ENCODE measurements at places on chromosomes 2 and 18.

GRCh38 chr2:8447610-8448221 is 234.1 kb upstream of the ID2 start:
- DNase-seq, result no peak

GRCh38 chr18:30163573-30163972 is 879.0 kb downstream of the DSC3 start:
- no peak for DNase-seq

GRCh38 chr2:54818226-54818625 is 94.8 kb downstream of the EML6 start:
- DNase-seq, result no peak

DNA sequence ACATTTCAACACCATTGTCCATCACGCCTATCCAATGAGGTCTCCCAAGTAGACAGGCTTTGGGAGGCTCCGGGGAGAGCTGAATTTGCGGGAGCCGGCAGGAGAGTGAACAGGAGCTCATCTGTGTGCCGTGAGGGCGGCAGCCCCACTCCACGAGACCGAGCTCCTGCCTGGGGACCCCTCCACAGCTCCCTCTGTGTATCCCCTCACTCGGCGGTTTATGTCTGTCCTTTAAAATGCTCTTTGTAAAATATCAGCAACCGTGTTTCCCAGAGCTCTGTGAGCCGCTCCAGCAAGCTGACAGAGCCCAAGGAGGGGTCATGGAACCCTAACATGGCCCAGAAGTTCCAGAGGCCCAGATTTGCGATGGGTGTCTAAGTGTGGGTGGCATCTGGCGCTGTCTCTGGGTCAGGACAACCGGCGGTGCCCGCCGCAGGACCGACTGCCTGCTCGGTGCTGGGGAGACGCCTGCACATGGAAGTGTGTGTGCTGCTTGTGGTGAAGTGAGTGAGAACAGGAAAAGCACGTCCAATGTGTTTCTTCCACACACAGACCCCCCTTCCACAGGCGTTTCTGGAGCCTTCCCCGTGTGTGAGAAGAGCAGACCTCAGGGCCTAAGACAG is 34.8 kb downstream of the SLC66A2 start:
- DNase-seq, result no peak

DNA sequence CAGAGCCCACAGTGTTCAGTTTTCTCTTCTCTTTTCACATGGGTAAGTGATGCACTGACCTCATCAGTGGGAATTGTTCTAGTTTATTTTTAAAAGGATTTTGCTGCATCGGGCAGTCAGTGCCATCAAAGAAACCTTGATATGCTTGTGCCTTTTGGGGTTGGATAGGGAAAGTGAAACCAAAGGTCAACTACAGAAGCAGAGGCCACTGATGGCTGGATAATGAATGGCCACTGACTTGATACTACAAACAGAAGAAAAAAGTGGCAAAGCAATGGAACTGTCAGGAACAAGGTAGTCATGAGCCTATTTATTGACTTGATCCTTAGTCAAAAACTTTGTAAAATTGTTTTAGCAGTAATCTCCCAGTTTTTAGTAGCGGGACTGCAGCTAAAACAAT is 636.3 kb upstream of the ZEB2 start:
- no peak for DNase-seq

- DNase-seq, result no peak
Measured at GRCh38 chr2:62038975-62039771, 133.7 kb downstream of the COMMD1 start.

GRCh38 chr2:219045937-219046550 is 4.7 kb upstream of the CFAP65 start:
- no peak for DNase-seq

DNA sequence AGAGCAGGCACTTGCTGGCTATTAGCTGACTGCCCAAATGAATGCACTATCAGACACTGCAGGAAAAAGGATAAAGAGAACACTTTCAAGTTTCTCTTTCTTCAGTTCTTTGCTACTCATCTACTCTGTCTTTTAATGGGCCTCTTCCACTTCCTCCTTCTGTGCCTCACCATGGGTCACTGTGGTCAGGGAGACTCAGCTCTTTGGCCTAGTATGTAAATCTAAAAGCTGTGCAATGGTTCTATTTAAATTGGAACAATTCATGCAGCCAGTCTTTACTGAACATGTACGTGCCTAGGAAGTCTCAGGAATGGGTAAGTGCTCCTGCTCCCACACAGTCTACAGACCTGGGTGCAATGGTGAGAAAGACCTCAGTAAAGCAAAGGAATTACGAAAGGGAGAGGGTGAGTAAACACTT is 79.1 kb upstream of the DNMT3A start:
- DNase-seq, result no peak

GRCh38 chr2:85355073-85355410 is 473 bp downstream of the ELMOD3 start:
- DNase-seq, result no peak

GRCh38 chr2:158960193-158960592 is 8.2 kb upstream of the TANC1 start:
- no peak for DNase-seq

GRCh38 chr18:35407871-35408481 is 30.8 kb upstream of the ZNF396 start:
- DNase-seq, result no peak

DNA sequence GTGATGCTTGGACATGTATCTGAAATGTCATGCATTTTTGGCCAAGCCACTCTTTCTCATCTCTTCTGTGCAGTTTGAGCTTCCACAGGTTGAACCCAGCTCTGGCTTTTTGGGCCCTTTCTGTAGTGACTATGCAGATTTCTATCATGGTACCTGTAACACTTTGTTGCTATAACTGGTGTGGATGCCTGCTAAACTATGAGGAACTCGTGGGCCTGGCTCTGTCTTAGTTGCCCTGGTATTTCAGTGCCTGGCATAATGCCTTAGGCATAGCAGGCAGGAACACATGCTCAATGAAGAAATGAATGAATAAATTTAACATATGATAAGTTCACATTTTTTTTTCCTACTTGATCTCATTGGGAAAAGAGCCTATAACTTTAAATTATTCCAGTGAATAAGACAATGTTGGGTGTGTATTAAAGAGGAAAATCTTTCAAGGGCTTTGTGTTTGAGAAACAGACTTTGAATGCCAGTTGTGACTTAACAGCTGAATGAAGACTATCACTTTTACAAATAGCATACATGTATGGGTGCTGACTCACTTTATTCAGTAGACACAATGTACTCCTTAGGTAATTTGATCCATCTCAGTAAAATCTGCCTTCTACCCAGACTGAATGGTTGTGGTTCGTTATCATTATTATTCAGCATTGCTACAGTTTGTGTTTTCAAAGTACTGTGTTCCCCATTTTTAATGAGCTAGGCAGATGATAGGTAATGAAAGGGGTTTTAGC is 86.4 kb upstream of the MAP4K3 start:
- DNase-seq, result no peak

GRCh38 chr18:3151399-3152264 is 68.1 kb downstream of the MYOM1 start:
- no peak for DNase-seq

DNA sequence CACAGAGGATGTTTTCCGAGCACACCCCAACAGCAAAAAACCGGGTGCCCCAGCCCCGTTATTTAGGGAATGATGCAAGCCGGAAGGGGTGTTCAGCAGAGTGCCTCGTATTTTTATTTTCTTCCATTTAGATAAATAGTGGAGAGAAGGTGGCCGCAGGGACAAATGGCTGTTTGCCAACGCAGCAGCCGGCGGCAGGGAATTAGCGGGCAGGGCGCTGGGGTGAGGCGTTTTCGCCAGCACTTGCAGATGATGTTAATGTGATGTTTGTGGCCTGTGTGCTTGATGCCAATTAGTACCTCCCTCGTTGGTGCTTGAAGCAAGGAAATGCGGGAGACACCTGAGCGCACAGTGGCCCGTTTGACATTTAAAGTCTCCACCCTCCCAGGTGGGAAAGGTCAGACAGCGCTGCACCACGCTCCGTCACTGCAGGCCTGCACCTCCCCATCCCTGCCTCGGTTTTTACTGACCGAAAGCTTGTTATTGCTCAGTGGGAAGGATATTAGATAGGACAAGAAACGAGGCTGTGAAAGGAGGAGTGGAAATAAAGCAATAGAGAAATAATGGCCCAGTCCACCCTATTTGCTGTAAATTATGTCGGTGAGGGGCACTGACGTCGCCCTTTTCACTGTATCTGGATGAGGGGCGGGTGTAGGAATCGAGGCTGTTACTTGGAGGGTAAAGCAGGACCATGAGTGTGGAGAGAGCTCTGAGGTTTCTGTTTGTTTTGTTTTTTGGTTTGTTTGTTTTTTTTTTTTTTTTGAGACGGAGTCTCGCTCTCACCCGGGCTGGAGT is 39.1 kb downstream of the NFATC1 start:
- DNase-seq, result no peak

GRCh38 chr2:216147172-216148131 is 38.3 kb downstream of the XRCC5 start:
- DNase-seq, result no peak

DNA sequence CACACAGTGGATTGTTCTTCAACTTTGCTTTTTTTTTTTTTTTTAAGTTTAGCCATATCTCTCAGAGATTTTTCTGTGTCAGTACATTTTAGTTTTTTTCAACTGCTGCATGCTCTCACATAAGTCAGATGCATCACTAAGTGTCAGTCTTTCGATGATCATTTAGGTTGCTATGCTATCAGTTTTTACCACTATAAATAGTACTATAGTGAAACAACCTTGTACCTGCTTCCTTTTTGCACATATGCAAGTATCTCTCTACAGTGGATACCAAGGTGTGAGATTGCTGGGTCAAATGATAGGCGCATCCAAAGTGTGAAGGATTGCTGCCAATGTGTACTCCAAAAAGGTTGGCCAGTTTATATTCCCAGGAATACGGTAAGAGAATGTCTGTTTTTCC is 33.5 kb upstream of the MAP4K3 start:
- no peak for DNase-seq

DNA sequence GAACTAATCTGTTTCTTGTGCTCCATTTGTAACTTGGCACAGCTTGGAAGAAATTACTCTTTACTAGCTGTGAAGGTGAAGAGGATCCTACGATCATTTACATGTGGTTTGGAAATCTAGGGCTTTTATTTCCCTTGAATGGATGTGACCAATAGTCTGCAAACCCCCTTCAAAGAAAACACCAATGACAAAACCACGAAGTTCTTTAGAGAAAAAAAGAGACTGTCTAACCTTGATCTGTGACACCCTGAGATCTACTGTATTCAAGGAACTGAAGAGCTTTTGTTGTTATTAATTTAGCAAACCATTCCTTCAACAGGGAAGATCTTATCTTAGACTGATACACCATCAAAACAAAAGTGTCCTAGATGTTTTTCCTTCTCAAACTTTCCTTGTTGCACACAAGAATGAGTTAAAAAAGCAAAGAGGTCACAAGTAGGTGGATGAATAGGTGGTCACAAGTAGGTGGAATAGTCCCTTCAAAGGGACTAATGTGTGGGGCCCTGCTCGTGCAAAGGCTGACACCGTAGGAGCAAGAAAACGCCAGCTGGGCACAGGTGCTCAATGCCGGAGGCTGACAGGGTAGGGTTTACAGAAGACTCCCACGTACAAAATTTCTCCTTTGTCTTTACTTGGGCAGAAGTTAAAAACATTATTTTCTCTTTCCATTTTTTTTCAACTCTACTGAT is 95.6 kb upstream of the ITGB6 start:
- no peak for DNase-seq

- DNase-seq, result no peak
Measured at GRCh38 chr2:219828127-219828526, 200.7 kb downstream of the SLC4A3 start.

- no peak for DNase-seq
Measured at GRCh38 chr2:150618245-150618895, 130.9 kb upstream of the RND3 start.

- DNase-seq, result no peak
Measured at GRCh38 chr18:55320424-55321264, 267.3 kb downstream of the TCF4 start.

GRCh38 chr2:241357531-241357930 is 1.4 kb downstream of the FARP2 start:
- no peak for DNase-seq

GRCh38 chr18:27005589-27005988 is 140.1 kb upstream of the AQP4 start:
- no peak for DNase-seq

DNA sequence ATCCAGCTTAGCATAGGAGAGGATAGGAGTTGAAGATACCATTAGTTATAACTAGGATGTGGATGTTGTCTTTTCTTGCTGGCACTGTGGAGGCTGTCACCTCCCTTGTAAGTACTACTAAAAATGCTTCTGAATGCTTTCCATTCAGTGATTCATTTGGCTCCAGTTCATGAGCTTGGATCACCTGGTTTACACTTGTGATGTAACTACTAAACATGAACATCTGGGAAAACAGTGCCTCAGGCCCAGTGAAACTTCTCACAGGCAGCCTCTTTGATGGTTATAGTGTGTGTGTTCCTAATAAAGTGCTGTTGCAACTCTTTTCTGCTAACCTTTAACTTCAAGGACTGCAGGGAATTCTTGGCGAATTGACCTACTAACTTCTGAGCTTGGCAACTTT is 13.0 kb upstream of the SLC9A2 start:
- DNase-seq, result no peak

DNA sequence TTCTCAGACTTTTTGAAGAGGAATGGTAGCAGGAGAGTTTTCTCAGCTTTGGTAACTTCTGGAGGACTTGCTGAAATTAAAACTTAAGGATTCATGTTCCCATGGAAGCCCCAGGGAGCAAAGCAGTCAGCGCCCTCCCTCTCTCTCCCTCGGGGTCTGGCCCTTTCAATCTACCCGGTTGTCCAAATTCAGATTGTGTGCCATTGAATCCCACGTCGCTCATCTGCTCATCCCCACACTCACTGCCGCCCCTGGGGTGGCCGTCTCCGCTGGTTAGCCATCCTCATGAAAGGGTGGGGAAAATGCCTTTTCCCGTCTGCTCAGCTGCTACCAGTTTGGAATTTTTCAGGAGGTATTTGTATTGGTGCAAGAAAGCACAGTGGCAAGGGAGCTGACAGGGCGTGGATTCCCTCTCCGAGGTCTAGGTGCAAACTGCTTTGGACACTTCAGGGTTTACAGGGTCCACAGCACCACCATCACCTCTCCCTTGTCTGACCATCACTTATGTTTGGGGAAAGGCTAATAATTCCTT is 27.1 kb downstream of the MCFD2 start:
- DNase-seq, result no peak

- no peak for DNase-seq
Measured at GRCh38 chr18:64083916-64084315, 65.0 kb downstream of the LINC00305 start.

DNA sequence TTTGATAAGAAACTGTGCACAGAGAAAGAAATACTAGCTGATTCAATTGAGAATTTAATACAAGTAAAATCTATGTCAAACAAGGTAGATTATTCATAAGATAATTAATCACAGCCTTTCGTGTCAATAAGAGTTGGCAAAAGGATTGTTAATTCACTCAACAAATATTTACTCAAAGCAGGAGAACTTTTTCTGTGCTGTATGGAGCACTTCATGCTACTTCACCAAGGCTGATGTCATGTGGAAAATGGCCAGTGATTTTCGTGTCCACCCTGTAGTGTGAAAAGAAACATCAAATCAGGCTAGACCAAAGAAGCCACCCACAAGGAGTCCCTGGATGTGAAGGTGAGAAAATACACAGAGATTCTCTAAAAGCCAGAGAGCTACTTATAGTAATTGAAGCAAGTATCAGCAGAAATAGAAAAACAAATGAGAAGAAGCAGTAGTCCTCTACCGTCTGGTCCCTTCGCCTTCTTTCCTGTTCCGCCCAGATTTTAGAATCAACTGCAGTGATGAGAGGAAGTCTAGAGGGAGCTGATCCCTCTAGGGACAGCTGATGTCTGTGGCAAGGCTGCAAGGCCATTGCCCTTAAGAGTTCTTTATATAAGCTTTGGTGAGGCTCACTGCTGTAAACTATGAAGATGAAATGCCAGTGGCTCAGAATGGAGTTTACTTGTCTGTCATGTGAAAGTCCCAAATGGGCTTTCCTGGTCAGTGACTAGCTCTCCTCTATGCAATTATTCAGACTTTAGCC is 201.3 kb upstream of the APCDD1 start:
- no peak for DNase-seq

Measured in activated CD8-positive, alpha-beta memory T cell treated with anti-CD3 and anti-CD28 coated beads, Interleukin-2, amount 50 U/mL, for 48 hours (primary cell).